ENCODE measurements at places on chromosomes 11 and 22.

DNA sequence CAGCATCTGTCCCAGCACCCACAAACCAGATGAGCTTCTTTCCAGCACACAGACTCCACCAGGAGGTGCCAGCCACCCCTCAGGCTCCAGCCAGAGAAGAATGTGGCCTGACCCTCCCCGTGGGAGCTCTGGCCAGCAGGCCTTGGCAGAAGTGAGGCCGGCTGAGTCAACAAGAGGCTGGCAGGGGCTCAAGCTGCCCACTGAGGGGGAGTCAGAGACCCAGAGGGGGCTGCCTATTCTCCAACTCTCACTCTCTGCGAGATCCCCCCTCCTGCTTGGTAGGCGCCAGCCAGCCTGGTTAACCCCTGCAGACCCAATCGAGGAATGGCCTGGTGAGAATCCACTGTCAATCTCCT is 10.6 kb upstream of the CDC42EP1 start:
- DNase-seq = no peak

DNA sequence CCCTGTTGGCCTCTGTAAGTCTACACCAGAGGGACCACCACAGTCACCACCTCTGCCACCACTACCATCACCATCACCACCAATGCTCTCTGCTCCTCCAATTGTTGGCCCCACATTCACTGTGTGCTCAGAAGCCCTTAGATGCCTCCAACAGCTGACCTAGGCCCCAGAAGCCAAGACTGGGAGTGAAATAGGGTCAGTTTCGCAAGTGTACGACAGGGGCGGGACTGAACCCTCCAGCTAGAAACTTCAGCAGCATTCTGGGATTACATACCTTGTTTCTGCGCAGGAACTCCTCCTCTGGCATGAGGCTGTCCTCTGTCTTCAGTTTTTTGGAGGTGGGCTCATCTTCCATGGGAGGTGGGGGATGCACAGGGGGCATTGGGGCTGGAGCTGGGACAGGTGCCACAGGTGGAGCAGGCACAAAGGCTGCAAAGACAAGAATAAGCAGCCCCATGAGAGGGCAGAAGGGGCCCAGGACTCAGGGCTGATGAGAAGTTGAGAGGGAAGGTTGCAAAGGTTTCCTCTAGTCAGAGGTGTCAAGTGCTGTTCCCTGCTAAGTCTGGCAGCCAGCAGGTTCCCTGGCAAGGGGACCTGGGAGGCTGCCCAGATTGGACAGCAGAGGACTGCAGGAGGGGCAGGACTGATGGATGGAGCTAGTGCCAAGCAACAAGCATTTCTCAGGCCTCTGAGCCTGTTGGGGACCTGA is 10.2 kb upstream of the TBC1D10A start:
- DNase-seq = no peak

DNA sequence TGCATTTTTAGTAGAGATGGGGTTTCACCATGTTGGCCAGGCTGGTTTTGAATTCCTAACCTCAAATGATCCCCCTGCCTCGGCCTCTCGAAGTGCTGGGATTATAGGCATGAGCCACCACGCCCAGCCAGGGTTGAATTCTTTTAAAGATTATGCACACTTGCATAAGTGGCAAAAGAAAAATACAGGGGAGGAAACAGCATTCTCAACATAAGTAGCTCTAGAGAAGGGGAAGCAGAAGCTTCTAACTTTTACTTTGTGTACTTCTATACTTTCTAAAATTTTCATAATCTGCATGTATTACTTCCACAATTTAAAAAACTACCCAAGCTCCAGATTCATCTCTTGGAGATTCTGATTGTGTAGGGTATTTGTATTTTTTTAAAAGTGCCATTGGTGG is 108.0 kb downstream of the SLC1A2 start:
- no peak for DNase-seq

DNA sequence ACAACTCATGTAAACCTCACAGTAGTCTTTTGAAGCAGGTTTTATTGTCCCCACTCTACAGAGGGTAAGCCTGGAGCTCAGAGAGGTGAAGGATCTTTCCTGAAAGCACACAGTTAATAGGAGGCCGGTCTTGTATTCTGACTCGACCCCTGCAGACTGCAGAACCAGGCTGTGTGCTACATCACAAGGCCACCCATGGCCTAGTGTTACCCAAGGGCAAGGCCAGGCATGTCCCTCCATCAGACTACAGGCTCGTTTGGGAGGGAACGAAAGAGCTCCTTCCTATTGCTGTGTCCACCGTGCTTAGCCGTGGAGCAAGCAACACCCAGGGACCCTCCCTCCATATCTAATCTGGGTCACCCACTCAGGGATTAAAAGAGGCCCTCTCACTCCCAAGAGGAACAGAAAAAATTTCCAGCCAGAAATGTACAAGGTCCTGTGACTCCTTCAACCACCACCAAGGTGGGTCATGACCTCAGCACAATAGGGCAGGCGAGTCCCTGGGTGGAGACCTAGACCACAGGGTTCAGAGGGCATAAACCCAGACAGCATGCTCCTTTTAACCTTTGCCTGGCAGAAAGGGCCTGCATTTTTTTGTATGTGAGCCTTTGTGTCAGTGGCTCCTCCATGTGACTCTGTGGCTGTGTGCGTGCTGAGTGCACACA is 6.3 kb upstream of the SMIM35 start:
- DNase-seq = peak; percentile 60

- DNase-seq = no peak
These were observed 273.9 kb downstream of the NTM start for GRCh38 chr11:131644204-131644795.

GRCh38 chr11:92296138-92296515 is 71.5 kb downstream of the FAT3 start:
- peak; percentile 88 for DNase-seq

- peak; percentile 39 for DNase-seq
These were observed 18.7 kb upstream of the SCGB1D1 start for GRCh38 chr11:62171261-62171723.
